ENCODE measurements at places on chromosomes 11 and 22.

- DNase-seq: no peak
These were observed 10.3 kb upstream of the RAC2 start for GRCh38 chr22:37254209-37254866.

DNA sequence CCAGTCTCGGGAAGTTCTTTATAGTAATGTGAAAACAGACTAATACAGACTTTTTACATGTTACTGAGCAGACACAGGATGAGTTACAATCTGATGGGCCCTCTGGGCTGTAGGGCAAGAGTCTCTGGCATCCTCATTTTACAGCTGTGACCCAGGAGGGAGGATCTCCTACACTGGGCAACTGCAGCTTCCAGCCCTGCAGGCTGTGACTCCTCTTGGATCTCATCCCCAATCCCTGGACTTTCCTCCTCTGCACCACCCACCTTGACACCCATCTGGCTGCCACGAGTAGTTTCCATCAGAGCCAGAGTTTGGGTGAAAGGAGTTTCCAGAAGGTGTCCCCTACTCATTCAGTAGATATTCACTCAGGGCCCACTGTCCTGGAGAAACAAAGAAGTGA lies 48.9 kb upstream of the MYEOV start:
- DNase-seq: no peak

DNA sequence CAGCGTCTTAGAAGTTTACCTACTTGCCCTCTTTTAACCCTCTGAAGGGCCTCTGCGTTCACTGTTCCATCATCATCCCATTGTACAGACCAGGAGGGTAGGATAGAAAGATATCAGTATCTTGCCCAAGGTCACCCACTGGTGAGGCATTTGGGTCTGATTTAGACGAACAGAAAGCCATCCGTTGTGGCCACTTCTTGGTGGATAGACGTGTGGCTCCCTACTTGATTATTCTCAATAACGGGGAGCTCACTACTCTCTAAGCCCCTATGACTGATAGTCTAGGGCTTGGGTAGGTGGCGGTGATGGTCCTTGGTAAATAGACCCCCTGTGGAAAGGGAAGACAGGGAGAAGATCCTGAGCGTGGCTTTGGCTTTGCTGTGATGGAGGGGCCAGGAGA lies 28.6 kb upstream of the PRR5 start:
- DNase-seq: no peak

DNA sequence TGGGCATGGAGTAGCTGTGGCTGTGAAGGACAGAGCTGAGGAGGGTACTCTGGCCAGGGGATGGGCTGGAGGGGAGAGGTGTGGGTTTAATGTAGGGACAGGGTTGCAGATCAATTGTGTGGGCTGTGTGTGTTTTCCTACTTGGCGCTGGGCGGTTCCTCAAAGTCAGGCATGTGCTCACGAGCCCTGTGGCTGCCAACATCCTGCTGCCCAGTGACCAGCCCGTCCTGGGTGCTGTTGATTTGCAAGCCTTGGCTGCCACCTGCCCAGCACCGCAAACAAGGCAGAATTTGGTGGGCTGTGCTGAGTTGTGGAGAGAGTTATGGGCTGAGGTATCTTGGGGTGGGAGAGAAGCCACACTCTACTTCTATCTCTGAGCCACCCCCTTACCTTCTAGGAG lies 69.2 kb downstream of the SCN3B start:
- DNase-seq: no peak

DNA sequence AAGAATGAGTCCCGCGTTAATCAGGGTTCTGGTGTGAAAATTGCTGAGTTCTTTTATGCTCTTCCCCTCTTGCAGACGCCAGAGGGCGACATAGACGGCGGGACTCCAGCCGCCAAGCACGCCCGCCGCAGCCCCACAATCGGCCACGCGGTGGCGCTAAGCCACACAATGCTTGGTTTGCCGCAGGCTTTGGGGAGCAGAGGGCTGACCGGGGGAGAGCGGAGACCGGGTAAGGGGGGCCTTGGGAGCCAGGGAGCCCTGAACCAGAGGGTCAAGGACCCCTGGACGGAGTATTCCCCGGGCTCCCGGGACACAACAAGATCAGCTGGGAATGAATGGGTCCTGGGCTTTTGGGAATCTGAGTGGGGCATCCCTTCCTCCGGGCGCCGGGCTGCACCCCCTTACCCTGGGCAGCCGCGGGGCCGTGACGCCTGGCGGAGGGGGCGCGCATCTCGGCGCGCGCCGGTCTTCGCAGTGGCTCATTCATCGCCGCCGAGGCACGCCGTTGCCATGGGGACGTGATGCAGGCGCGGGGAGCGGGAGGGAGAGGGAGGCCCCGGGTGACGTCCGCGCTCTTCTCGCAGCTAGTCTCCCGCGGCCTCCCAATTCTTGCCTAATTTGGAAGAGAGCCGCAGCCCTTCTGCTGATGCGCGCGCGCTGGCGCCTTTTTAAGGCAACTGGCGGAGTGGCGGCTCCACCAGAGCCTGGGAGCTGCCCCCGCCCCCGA lies 12.2 kb upstream of the NPAS4 start:
- DNase-seq: peak; percentile 80

GRCh38 chr11:60121264-60121663 lies 32.8 kb downstream of the MS4A2 start:
- DNase-seq: no peak

GRCh38 chr11:88345408-88345807 lies 7.9 kb upstream of the CTSC start:
- no peak for DNase-seq

- no peak for DNase-seq
These were observed 16.5 kb upstream of the APOBEC3A start for GRCh38 chr22:38940811-38941384.

- DNase-seq: no peak
These were observed 102.6 kb downstream of the TRIM44 start for GRCh38 chr11:35765211-35765610.

DNA sequence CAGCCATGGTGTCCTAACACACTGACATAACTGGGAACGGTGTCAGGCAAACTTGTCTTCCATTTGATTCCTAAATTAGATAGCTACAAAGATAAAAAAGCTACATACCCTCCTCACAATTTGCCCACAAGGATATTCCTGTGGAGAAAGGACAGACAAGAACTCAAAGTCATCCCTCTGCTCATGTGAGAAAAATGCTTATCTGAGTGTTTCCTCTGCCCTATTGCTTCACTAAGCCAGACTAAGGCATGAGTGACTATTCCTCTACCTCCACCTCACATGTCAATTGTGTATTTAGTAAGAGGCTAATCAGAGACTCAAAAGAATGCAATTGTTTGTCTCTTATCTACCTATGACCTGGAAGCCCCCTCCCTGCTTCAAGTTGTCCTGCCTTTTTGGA lies 247.7 kb downstream of the DDX10 start:
- no peak for DNase-seq

GRCh38 chr22:27724157-27724556 lies 77.4 kb downstream of the MN1 start:
- DNase-seq: no peak

- DNase-seq: no peak
These were observed 137.5 kb upstream of the HSD17B12 start for GRCh38 chr11:43542750-43543712.

- peak; percentile 25 for DNase-seq
These were observed 8.9 kb upstream of the FXYD2 start for GRCh38 chr11:117833401-117833891.

DNA sequence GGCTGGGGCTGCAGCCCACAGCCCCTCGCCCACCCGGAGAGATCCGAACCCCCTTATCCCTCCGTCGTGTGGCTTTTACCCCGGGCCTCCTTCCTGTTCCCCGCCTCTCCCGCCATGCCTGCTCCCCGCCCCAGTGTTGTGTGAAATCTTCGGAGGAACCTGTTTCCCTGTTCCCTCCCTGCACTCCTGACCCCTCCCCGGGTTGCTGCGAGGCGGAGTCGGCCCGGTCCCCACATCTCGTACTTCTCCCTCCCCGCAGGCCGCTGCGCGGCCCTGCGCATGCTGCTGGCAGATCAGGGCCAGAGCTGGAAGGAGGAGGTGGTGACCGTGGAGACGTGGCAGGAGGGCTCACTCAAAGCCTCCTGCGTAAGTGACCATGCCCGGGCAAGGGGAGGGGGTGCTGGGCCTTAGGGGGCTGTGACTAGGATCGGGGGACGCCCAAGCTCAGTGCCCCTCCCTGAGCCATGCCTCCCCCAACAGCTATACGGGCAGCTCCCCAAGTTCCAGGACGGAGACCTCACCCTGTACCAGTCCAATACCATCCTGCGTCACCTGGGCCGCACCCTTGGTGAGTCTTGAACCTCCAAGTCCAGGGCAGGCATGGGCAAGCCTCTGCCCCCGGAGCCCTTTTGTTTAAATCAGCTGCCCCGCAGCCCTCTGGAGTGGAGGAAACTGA lies 731 bp downstream of the GSTP1 start:
- peak; percentile 62 for DNase-seq

- no peak for DNase-seq
These were observed 34.6 kb downstream of the ZNRF3 start for GRCh38 chr22:28917747-28918549.

- peak; percentile 44 for DNase-seq
These were observed 857.0 kb downstream of the KCNA4 start for GRCh38 chr11:29159552-29160465.

GRCh38 chr11:123103326-123103980 lies 41.5 kb upstream of the HSPA8 start:
- DNase-seq: no peak

- no peak for DNase-seq
These were observed 3.7 kb downstream of the UPB1 start for GRCh38 chr22:24498824-24499223.

DNA sequence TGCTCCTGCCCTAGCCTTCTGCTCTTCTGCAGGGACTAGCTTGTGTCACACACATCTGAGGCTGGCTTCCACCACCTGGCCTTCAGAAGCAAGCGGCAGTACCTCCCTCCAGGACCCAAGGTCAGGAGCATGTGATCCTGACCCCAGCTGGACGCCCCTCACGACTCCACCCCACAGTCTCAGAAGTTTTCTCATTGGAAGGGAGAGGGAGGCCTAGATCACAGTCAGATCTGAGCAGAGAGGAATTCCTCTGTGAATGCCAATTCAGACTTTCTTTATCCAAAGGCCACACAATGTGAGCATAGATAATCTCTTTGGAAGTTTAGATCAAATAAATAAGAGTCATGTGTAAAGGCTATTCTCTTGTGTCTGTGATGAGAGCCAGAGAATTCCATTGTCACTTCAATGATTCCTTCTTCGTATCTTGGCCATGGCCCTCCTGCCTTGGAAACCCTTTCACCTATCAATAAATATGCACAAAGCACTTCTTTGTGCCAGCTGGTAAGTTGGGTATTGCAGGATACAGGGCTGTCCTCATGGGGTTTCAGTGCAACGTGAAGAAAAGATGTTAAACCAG lies 142.9 kb downstream of the SNX19 start:
- DNase-seq: no peak

DNA sequence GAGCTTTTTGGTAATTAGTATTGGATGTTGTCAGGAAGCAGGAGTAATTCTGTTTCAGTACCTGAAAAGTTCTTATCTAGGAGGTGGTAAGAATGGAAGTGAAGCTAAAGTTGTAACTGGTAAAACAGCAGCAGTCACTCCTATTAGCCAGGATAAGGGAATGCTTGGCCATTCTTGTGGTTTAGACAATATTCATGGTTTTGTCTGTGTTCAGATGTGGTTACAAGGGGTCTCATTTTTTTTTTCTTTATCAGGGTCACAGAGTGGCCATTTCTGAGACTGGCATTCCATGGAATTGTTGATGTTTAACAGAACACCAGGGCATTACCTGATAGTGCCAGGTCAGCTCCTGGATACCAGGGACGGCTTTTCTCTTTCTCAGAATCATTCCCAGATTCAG lies 23.8 kb downstream of the TAF1D start:
- DNase-seq: no peak

- DNase-seq: no peak
These were observed 257.4 kb upstream of the UBASH3B start for GRCh38 chr11:122398167-122398566.

GRCh38 chr11:111698852-111699559 lies 67.2 kb downstream of the PPP2R1B start:
- DNase-seq: no peak

- no peak for DNase-seq
These were observed 502.8 kb downstream of the MN1 start for GRCh38 chr22:27298742-27299141.

GRCh38 chr11:17741487-17741886 lies 6.9 kb downstream of the KCNC1 start:
- no peak for DNase-seq

DNA sequence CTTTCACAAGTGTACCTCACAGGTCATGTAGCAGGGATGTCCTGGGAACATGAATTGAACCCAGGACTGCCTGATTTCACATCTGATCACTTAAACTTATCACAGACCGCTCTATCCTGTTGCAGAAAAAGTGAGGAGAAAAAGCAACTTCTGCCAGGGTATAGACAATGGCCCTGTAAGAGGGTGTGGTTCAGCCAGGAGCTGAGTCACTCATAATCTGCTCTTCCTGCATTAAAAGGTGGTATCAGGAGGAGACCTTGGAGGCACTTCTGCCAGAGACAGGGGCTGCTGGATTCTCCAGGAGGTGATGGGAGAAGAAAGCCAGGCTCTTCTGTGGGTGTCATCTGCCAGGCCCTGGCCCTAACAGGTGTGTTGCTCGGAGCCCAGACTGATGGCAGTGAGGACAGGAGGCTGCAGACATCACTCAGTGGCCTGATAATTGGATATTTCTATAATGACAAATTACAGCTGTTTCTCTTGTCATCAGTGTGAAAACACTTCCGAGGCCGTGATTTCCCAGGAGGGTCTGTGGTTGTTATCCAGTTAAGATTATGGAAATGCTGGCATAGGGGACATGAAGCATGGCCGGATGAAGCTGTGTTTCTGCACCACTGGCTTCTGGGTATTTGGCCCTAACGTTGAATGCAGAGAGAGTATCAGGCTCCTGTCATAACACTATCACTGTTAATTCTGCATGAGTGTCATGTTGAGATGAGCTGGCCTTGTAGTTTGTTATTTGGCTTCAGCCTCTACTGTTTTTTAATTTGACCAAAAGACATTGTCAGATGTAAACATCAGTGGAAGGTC lies 125.1 kb upstream of the ZBED5 start:
- DNase-seq: no peak

DNA sequence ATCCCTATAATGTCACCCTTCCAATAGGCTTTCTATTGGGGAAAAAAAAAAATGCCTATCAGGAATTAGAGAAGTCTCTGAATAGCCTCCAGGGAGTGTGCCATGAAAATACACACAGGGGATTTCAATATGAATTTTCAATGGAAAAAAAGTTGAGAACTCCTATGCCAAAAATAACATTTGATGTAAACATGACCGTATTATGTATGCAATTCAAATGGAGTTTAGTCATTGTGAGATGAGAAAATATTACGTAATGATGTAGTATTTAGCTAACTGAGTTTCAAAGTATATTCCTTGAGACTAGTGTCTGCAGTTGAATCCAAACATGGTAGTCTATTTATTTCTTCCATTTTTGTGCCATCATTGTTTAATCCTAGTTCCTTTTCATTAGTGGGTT lies 182.3 kb downstream of the BLID start:
- DNase-seq: no peak

Data from mesothelial cell of epicardium (in vitro differentiated cells).